ENCODE measurements at places on chromosomes 2 and 18. TPM values are rescaled to one million over a fixed set of nuclear protein-coding genes. Genes with fewer than 3 reads are reported as not detected.

DNA sequence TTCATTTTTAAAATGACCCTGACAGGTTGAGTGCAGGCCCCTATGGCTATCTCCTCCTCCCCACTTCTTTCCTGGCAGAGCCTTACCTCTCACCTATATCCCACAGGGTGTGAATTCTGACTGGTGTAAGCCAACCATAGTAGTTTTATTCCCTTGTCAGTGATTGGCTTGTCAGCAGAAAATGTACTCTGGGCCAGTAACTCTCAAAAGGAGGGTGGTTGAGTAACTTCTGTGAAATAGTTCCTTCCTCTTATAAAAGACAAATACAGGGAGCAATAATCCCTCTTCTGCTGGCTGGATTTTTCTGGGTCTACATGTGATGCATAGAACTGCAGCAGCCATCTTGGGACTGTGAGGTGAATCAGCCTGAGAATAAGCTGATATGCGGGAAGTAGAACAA, 83.4 kb downstream of the RAPH1 start:
- peaks cover 17% of the 10 kb centered on the region for H3K36me3 ChIP-seq
- H3K27me3 ChIP-seq = no peaks in the 10 kb centered on the region
- H3K4me3 ChIP-seq = no peak overlapping the region
- H3K27ac ChIP-seq = no peak overlapping the region
- peaks cover 14% of the 10 kb centered on the region for H3K4me1 ChIP-seq

GRCh38 chr2:46311651-46312223, 14.5 kb downstream of the EPAS1 start:
- H3K4me1 ChIP-seq = peaks cover 66% of the 10 kb centered on the region
- peak overlapping the region; percentile 39 for H3K27ac ChIP-seq
- H3K36me3 ChIP-seq = no peaks in the 10 kb centered on the region
- DNase-seq = no peak

GRCh38 chr2:36486521-36487044, 111.4 kb downstream of the FEZ2 start:
- H3K4me3 ChIP-seq = no peak overlapping the region
- peaks cover 28% of the 10 kb centered on the region for H3K4me1 ChIP-seq
- H3K36me3 ChIP-seq = no peaks in the 10 kb centered on the region
- no peak for DNase-seq
- peak overlapping the region; percentile 87 for H3K27ac ChIP-seq

- H3K4me3 ChIP-seq = no peak overlapping the region
- DNase-seq = peak; percentile 33
- no peak overlapping the region for H3K27ac ChIP-seq
Observed at GRCh38 chr2:156589381-156590079, 153.4 kb downstream of the GPD2 start.

GRCh38 chr2:23604731-23605130, 219.8 kb downstream of the KLHL29 start:
- peaks cover 8% of the 10 kb centered on the region for H3K4me1 ChIP-seq
- no peak for DNase-seq
- no peaks in the 10 kb centered on the region for H3K36me3 ChIP-seq
- H3K27ac ChIP-seq = no peak overlapping the region
- no peaks in the 10 kb centered on the region for H3K27me3 ChIP-seq

GRCh38 chr2:60413814-60414168, 139.7 kb downstream of the BCL11A start:
- no peak overlapping the region for H3K27ac ChIP-seq
- no peaks in the 10 kb centered on the region for H3K27me3 ChIP-seq
- no peaks in the 10 kb centered on the region for H3K36me3 ChIP-seq
- H3K4me3 ChIP-seq = no peak overlapping the region

- H3K27me3 ChIP-seq = no peaks in the 10 kb centered on the region
- H3K4me3 ChIP-seq = no peak overlapping the region
- H3K4me1 ChIP-seq = no peaks in the 10 kb centered on the region
Observed at GRCh38 chr18:46345181-46345465, 240.9 kb downstream of the HAUS1 start.

DNA sequence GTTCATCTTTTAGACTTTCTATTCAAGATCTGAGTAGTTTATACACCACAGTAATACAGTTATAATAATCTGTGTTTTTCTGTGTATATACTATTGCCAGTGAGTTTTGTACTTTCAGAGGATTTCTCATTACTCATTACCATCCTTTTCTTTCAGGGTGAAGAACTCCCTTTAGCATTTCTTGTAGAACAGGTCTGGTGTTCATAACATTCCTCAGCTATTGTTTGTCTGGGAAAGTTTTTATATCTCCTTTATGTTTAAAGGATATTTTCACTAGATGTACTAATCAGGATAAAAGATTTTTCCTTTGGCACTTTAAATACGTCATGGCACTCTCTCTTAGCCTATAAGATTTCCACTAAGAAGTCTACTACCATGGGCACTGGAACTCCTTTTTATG, 705.5 kb downstream of the SLC4A3 start:
- no peak overlapping the region for H3K4me3 ChIP-seq
- no peak overlapping the region for H3K27ac ChIP-seq
- no peaks in the 10 kb centered on the region for H3K27me3 ChIP-seq
- no peak for DNase-seq
- no peaks in the 10 kb centered on the region for H3K36me3 ChIP-seq

DNA sequence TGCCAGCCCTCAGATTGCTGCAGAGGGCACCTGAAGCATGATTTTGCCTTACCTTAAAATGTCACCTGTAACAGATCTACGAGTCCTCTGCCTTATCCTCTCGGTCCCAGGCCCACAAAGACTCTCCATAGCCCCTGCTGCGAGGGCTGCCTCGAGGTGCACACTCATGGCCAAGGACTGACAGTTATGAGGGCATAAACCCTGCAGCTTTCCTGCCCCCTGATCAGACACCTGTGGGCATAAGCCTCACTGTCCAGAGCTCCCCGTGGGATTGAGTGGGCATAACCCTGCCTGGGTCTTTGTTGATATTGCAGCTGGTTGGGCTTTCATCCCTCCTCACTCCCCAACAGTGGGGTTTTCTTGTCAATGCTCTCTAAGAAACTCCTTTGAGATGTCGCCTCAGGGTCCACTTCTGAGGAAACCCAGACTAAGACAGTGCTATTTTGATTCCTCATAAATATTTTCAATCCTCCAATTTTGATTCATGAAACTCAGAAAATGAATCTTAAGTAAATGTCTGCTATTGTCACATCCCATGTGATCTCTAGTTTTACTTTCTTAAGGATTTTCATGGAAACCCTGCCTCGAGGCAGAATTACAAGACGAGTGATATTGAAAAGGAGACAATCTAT, 108.5 kb upstream of the NCK2 start:
- no peak for DNase-seq
- H3K36me3 ChIP-seq = no peaks in the 10 kb centered on the region
- H3K4me1 ChIP-seq = no peaks in the 10 kb centered on the region
- no peak overlapping the region for H3K27ac ChIP-seq
- H3K4me3 ChIP-seq = no peak overlapping the region

- no peak overlapping the region for H3K27ac ChIP-seq
- DNase-seq = no peak
- H3K27me3 ChIP-seq = no peaks in the 10 kb centered on the region
- H3K4me1 ChIP-seq = no peaks in the 10 kb centered on the region
- H3K4me3 ChIP-seq = no peak overlapping the region
- no peaks in the 10 kb centered on the region for H3K36me3 ChIP-seq
Observed at GRCh38 chr2:71347517-71347916, 15.9 kb downstream of the ZNF638 start.

- H3K27me3 ChIP-seq = no peaks in the 10 kb centered on the region
- peak; percentile 36 for DNase-seq
- H3K36me3 ChIP-seq = no peaks in the 10 kb centered on the region
- H3K4me1 ChIP-seq = no peaks in the 10 kb centered on the region
- no peak overlapping the region for H3K4me3 ChIP-seq
- H3K27ac ChIP-seq = no peak overlapping the region
Observed at GRCh38 chr2:128435576-128436478, 117.2 kb upstream of the HS6ST1 start.

- no peak overlapping the region for H3K27ac ChIP-seq
- H3K4me1 ChIP-seq = peaks cover 24% of the 10 kb centered on the region
- no peak overlapping the region for H3K4me3 ChIP-seq
- no peak for DNase-seq
Observed at GRCh38 chr2:54164106-54164505, 48.7 kb downstream of the ACYP2 start.

GRCh38 chr2:149410701-149411484, 80.5 kb downstream of the LYPD6 start:
- no peak overlapping the region for H3K27ac ChIP-seq
- no peaks in the 10 kb centered on the region for H3K4me1 ChIP-seq
- no peaks in the 10 kb centered on the region for H3K36me3 ChIP-seq
- H3K4me3 ChIP-seq = no peak overlapping the region

- DNase-seq = no peak
- H3K27me3 ChIP-seq = no peaks in the 10 kb centered on the region
Observed at GRCh38 chr18:62766266-62766665, 50.9 kb downstream of the PHLPP1 start.

GRCh38 chr2:78775291-78775690, 250.2 kb upstream of the REG3G start:
- no peak overlapping the region for H3K4me3 ChIP-seq
- DNase-seq = no peak
- H3K4me1 ChIP-seq = no peaks in the 10 kb centered on the region
- no peak overlapping the region for H3K27ac ChIP-seq
- no peaks in the 10 kb centered on the region for H3K36me3 ChIP-seq

DNA sequence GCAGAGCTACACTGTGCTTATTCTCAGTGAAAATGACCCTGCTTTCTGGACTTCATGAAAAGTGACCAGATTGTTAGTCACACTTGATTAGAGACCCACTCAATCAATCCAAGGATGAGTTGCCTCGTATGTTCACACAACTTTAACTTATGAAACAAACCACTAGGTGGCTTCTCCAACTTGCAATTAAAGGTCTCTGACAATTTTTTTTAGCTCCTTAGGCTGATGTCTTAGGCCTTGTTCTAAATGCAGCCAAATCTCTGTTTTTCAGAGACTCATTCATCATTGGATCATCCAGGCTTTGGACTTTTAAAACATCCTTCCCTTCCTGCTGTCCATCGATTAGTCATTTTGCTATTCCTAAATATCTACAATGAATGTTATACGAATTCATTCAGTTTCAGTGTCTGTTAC, 63.4 kb downstream of the MREG start:
- no peaks in the 10 kb centered on the region for H3K36me3 ChIP-seq
- H3K4me1 ChIP-seq = peaks cover 7% of the 10 kb centered on the region
- no peak overlapping the region for H3K4me3 ChIP-seq
- no peak for DNase-seq

The DES gene
- 60.1 TPM for polyA plus RNA-seq

The NYAP2 gene
- polyA plus RNA-seq = 0.16 TPM

The EFHD1 gene
- 12.9 TPM for polyA plus RNA-seq

The CLEC4F gene
- not detected for polyA plus RNA-seq

The VWA3B gene
- polyA plus RNA-seq = 0.07 TPM

The MSH2 gene
- 18.0 TPM for polyA plus RNA-seq

The BMP10 gene
- polyA plus RNA-seq = not detected

The PLEK gene
- polyA plus RNA-seq = 12.2 TPM

The PDE11A gene
- polyA plus RNA-seq = 0.26 TPM

The PTPRM gene
- polyA plus RNA-seq = 59.0 TPM

The IHH gene
- polyA plus RNA-seq = not detected

The ZNF385B gene
- 2.0 TPM for polyA plus RNA-seq

The HOXD11 gene
- not detected for polyA plus RNA-seq

The FHOD3 gene
- polyA plus RNA-seq = 68.7 TPM
